ENCODE measurements at places on chromosomes 2 and 18. TPM values are rescaled to one million over a fixed set of nuclear protein-coding genes. Genes with fewer than 3 reads are reported as not detected.

PPP4R1 gene
- 108 TPM for total RNA-seq

SPDYA gene
- total RNA-seq, result 1.7 TPM

TCF23 gene
- total RNA-seq, result 10.7 TPM

MYO7B gene
- total RNA-seq, result 0.67 TPM

SRD5A2 gene
- total RNA-seq, result not detected

- DNase-seq, result no peak
Observed at GRCh38 chr2:195709901-195710806, 53.1 kb downstream of the SLC39A10 start.

- no peak for DNase-seq
Observed at GRCh38 chr2:110819711-110820110, 87.3 kb downstream of the ACOXL start.

DNA sequence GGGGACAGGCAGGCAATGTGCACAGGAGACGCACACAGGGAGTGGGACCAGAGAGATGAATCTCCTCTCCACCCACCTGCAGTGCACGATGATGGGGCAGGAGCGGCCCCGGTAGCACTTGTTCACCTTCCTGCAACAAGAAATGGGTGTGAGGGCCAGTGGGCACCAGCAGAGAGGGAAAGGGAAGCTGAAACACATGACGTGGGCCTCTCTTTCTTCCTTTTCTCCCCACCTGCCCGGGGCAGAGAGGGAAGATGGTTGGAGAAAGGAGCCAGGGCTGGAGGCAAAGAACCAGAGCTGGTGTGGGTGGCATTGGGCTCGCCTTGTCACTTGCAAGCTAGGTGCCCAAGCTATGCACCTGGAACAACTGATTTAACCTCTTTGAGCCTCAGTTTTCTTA lies 12.2 kb downstream of the DNAJB2 start:
- DNase-seq, result peak; percentile 72

GRCh38 chr2:8149985-8150539 lies 531.8 kb upstream of the ID2 start:
- no peak for DNase-seq

GRCh38 chr18:2654928-2655177 lies 673 bp upstream of the SMCHD1 start:
- DNase-seq, result no peak

DNA sequence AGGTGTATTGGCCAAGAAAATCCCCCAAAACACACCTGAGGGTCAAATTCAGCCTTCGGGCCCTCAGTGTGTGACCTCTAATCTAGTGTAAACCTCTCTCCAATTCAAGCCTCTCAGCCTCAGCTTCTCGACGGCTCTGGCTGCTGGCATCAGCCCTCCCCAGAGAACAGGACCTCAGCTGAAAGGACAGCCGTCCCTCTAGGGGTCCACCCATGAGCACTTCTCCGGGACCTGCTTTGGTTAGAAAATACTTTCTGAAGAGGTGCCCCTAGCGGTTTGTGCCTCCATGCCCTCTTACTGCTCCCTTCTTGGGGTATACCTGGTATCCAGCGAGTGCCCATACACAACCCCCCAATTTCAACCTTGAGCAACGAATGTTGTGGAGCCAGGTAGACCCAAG lies 48.8 kb downstream of the INHBB start:
- DNase-seq, result peak; percentile 54

DNA sequence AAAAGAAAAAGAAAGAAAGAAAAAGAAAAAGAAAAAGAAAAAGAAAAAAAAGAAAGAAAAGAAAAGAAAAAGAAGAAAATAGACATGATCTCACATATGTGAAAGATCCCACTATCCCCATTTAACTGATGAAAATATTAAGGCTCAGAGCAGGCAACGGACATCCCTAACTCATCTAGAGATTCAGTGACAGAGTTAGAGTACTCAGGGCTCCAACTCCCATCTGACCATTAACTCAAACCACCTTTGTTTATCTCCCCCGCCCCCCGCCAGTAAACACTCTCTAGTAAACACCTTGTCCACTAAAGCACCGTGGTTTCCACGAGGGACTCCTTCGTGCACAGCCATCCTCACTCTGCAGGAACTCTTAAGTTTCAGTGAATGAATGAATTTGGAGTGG lies 142.9 kb downstream of the TGIF1 start:
- DNase-seq, result peak; percentile 25

DNA sequence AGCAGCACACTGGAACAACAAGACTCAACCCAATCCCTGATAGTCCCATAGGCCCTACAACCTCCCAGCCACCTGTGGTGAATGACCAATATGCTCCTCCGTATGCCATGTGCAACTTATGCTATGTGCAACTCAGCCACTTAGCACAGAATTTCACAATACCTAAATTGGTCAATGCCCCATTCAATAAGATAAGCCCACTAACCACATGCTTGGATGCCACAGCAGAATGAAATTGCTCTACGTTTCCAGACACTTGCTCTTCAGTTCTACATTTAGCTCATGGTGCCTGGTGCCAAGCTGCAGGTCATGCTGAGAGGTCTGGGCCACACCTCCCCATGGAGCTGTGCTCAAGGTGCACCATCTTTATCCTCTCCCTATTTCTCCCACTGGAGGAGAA lies 159.8 kb downstream of the EN1 start:
- no peak for DNase-seq

GRCh38 chr18:79954791-79955190 lies 3.3 kb upstream of the SLC66A2 start:
- DNase-seq, result peak; percentile 58

DNA sequence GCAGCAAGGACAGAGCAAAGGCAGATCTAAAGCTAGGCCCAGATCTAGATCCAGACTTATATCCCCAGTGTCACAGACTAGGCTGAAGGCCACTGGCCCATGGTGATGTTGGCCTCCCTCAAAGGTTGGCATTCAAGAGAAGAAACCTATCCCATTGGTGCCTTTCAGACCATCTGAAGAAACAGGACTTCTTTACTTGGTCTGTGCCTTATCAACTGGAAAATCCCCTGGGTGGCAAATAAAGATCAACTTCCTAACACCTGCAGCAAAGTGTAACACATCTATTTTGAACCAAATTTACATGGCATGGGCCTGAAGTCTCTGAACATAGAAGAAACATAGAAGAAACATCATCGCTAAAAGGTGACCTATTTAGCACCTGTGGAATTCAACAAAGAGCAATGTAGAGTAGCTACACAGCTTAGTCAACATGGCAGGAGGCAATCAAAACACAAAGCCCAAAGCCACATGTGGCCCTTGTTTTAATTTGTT lies 35.8 kb downstream of the METTL4 start:
- DNase-seq, result no peak

Measured in posterior vena cava (tissue), 2 donors.